ENCODE measurements at places on chromosomes 1 and 21. TPM values are rescaled to one million over a fixed set of nuclear protein-coding genes. Genes with fewer than 3 reads are reported as not detected.
A peak's percentile ranks its signal among the peaks of the same experiment; 100 is the strongest.

Gene PRMT6
- 22.3 TPM for total RNA-seq

Gene OR2L3
- not detected for total RNA-seq

Gene KRTAP11-1
- not detected for total RNA-seq

Gene RHBDL2
- total RNA-seq, result not detected

Gene DIP2A
- 28.2 TPM for total RNA-seq

Gene SLC9C2
- not detected for total RNA-seq

GRCh38 chr1:31258581-31258980 lies 18.9 kb upstream of the NKAIN1 start:
- H3K27me3 ChIP-seq, result no peaks in the 10 kb centered on the region
- H3K4me3 ChIP-seq, result no peak overlapping the region
- no peak overlapping the region for H3K27ac ChIP-seq
- no peak for DNase-seq
- peaks cover 61% of the 10 kb centered on the region for H3K36me3 ChIP-seq

DNA sequence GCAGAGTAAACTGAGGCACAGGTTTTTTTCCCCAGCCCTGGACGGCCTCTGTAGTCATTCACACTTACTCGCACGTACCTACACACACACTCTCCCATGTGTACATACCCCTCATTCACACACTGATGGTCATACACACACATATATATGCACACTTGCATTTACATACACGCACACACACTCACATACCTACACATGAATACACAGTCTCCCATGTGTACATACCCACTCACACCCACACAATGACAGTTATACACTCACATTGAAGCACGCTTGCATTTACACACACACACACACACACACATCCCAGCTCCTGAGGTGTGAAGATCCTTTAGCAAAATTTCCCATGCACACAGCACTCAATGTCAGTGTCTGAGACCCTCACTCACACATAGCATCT lies 766 bp upstream of the FAM131C start:
- H3K36me3 ChIP-seq, result no peaks in the 10 kb centered on the region
- H3K4me3 ChIP-seq, result peak overlapping the region; percentile 77
- no peak overlapping the region for H3K27ac ChIP-seq
- no peak for DNase-seq
- H3K27me3 ChIP-seq, result peaks cover 12% of the 10 kb centered on the region

DNA sequence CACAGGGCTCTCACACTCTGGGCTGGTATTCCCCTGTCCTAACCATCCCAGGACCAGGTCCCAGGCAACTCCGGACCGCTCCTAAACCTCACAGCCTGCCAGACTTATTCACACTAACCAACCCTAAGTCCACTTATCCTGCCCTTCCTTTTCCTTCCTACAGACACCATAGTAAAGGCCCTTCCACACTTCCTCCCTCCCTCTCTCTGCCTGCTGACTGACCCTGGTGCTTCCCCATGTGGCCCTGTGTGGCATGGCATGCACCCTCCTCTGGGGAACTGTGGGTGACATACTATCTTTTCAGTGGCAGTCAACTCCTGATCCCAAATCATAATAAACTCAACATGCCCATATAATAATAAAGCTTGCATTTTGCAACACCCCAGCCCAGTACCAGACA lies 155.1 kb upstream of the DNAH14 start:
- no peak overlapping the region for H3K4me3 ChIP-seq
- H3K27ac ChIP-seq, result no peak overlapping the region
- H3K27me3 ChIP-seq, result peaks cover 6% of the 10 kb centered on the region
- no peaks in the 10 kb centered on the region for H3K36me3 ChIP-seq

DNA sequence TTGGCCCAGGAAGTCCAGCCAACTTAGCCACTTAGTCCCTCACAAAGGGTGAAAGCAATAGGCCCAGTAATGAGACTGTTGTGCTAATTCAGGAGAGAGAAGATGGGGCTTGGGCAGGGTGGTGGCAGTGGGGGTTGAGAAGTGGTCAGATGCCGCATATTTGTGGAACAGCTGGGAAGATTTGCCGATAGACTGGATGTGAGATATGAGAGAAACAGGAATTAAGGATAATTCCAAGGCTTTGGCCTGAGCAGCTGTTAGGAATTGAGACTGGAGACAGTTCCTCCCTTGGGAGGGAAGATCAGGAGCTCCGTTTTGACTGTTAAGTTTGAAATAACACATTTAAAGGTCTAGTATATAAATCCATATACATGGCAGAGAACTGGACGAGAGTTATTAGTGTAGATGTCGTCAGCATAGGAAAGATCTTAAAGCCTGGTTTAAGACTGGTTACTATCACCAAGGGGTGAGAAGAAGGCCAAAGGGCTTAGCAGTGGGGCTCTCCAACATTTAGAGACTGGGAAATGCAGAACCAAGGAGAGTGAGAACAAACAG lies 323.7 kb upstream of the FAM78B start:
- H3K36me3 ChIP-seq, result no peaks in the 10 kb centered on the region
- DNase-seq, result peak; percentile 17
- no peak overlapping the region for H3K4me3 ChIP-seq
- peaks cover 8% of the 10 kb centered on the region for H3K27me3 ChIP-seq
- no peak overlapping the region for H3K27ac ChIP-seq

DNA sequence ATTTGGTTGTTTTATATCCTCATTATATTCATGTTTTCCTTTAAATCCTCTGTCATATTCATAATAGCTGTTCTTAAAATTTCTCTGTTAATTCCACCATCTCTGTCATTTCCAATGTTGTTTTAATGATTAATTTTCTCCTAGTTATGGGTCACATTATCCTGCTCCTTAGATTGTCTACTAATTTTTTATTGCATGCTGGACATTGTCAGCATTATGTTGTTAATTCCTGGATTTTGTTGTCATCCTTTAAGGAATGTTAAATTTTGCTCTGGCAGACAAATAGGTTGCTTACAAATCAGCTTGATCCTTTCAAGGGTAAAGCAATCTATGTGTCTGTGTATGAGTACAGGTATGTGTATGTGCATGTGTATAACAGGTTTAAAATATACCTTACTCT lies 393.8 kb upstream of the POU3F1 start:
- H3K36me3 ChIP-seq, result peaks cover 4% of the 10 kb centered on the region
- no peak overlapping the region for H3K4me3 ChIP-seq
- H3K27ac ChIP-seq, result no peak overlapping the region
- peaks cover 9% of the 10 kb centered on the region for H3K4me1 ChIP-seq

GRCh38 chr1:67883069-67883468 lies 49.8 kb upstream of the GNG12 start:
- H3K36me3 ChIP-seq, result no peaks in the 10 kb centered on the region
- no peak for DNase-seq
- no peak overlapping the region for H3K4me3 ChIP-seq

- DNase-seq, result no peak
- H3K27ac ChIP-seq, result no peak overlapping the region
- no peaks in the 10 kb centered on the region for H3K27me3 ChIP-seq
- no peak overlapping the region for H3K4me3 ChIP-seq
Observed at GRCh38 chr1:206011057-206011456, 7.9 kb upstream of the RAB7B start.

DNA sequence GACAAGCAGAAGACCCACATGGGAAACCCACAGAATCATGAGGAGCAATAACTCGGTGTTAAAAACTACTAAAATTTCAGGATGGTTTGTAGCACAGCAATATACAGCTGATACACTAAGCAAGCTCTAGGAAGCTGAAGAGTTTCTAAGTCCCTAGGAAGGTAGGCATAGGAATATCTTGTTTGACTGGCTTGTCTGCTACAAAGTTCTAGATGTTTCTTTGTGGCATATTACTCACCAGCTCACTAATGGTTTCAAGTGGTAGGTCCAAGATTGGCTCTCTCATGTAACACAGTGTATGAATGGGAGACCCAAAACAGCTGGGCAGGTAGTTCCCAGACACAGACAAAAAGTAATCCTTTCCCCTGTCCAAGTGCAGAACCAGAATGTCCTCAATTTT lies 13.3 kb upstream of the MTF1 start:
- no peaks in the 10 kb centered on the region for H3K4me1 ChIP-seq
- peaks cover 83% of the 10 kb centered on the region for H3K36me3 ChIP-seq

DNA sequence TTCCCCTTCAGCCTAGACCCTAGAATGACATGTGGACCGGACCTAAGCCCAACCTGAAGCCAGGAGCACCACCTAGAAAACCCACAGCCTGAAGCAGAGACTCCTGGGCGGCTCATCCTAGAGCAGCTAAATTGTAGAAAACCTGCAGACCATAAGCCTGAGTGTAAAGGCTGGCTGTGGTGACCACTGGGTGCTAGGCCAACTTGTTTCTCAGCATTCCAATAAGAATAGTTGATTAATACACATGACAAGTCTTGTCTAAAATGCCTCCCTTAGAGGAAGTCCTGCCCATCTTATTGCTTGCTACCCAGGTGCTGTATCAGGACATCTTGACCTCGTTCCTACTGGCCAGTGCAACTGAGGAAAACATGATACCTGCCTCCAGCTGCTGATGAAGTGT lies 23.3 kb upstream of the CASQ2 start:
- H3K27ac ChIP-seq, result no peak overlapping the region
- no peak overlapping the region for H3K4me3 ChIP-seq
- DNase-seq, result no peak
- peaks cover 11% of the 10 kb centered on the region for H3K27me3 ChIP-seq
- H3K36me3 ChIP-seq, result no peaks in the 10 kb centered on the region

- no peaks in the 10 kb centered on the region for H3K27me3 ChIP-seq
- no peak for DNase-seq
- no peak overlapping the region for H3K27ac ChIP-seq
- H3K36me3 ChIP-seq, result no peaks in the 10 kb centered on the region
- H3K4me3 ChIP-seq, result no peak overlapping the region
- H3K4me1 ChIP-seq, result no peaks in the 10 kb centered on the region
Observed at GRCh38 chr1:7224081-7224534, 438.9 kb downstream of the CAMTA1 start.

GRCh38 chr1:107404756-107405155 lies 263.9 kb downstream of the NTNG1 start:
- H3K36me3 ChIP-seq, result no peaks in the 10 kb centered on the region
- H3K4me3 ChIP-seq, result no peak overlapping the region
- no peak overlapping the region for H3K27ac ChIP-seq

DNA sequence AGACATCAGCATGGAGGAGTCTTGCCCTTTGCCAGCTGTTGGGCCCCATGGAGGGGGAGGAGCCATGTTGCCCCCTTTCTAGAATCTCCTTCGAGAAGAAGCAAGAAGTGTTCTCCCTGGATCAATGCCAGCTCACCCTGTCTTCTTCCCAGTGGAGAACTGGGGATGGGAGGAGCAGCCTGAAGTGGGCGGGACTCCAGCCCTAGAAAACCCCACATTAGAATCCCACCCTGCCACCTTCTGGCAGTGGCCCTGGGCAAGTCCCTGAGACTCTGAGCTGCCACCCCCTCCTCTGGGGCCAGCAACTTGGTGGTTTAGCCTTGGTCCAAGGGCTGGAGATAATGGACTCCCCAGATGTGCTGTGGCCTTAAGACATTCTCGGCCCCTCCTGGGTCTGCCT lies 51.7 kb downstream of the PAX7 start:
- H3K4me1 ChIP-seq, result no peaks in the 10 kb centered on the region
- H3K27ac ChIP-seq, result no peak overlapping the region
- no peaks in the 10 kb centered on the region for H3K36me3 ChIP-seq
- DNase-seq, result no peak

- no peak for DNase-seq
- H3K27ac ChIP-seq, result peak overlapping the region; percentile 36
Observed at GRCh38 chr1:39229504-39229903, 25.0 kb downstream of the MACF1 start.

DNA sequence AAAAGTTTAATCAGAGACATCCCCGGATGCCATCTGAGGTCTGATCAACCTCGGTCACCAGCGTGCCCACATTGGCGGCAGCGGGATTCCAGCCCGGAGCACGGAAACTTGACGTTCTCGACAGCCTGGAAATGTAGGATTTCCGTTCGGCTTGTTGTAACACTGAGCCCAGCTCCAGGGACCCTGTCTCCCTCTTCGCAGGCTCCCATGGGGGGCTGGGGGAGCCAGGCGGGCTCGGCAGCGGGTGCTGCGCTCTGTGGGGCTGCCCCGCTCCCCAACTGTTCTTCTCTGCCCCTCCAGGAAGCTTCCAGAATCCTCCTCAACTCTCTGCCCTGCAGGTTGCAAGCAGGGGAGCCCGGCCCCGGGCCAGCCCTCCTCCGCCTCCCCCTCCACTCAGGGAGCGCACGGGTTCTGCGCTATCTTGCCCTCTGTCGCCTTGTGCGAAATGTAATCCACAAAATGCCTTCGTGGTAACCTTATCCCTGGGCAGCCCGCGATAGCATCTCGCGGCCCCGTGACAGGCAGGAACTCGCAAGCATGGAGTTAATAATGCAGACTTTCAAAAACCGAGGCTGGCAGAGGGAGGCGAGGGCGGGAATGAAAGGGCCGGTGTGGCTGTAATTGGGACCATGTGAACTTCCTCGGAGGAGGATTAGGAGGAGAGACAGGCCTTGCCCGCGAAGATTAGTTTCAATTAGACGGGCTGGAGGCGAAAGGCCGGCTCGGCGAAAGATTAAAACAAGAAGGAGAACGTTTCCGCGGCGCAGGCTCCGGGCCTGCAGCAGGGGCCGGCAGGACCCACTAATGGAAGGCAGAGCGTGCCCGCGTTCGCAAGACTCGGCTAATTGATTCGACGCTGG lies 53.9 kb upstream of the TTC34 start:
- no peaks in the 10 kb centered on the region for H3K36me3 ChIP-seq
- no peaks in the 10 kb centered on the region for H3K4me1 ChIP-seq
- no peak overlapping the region for H3K27ac ChIP-seq
- no peaks in the 10 kb centered on the region for H3K27me3 ChIP-seq
- H3K4me3 ChIP-seq, result no peak overlapping the region
- no peak for DNase-seq

GRCh38 chr1:200226268-200226968 lies 183.4 kb downstream of the ZNF281 start:
- DNase-seq, result no peak
- H3K36me3 ChIP-seq, result no peaks in the 10 kb centered on the region
- no peak overlapping the region for H3K27ac ChIP-seq
- peak overlapping the region; percentile 11 for H3K4me3 ChIP-seq
